ENCODE measurements at places on chromosomes 1 and 21.

GRCh38 chr1:51234721-51235425, 1.2 kb upstream of the RNF11 start:
- DNase-seq = peak; percentile 84

DNA sequence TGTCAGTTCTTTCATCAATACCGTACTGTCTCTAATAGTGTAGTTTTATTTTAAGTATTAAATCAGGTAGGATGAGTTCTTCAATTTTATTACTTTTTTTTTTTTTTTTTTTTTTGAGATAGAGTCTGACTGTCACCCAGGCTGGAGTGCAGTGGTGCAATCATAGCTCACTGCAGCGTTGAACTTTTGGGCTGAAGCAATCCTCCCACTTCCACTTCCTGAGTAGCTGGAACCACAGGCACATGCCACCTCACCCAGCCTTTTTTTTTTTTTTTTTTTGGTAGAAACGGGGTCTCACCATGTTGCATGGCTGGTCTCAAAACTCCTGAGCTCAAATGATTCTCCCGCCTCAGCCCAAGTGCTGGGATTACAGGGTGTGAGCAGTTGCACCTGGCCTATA, 44.3 kb downstream of the INAVA start:
- no peak for DNase-seq

GRCh38 chr1:98129491-98129890, 208.7 kb upstream of the DPYD start:
- DNase-seq = no peak

DNA sequence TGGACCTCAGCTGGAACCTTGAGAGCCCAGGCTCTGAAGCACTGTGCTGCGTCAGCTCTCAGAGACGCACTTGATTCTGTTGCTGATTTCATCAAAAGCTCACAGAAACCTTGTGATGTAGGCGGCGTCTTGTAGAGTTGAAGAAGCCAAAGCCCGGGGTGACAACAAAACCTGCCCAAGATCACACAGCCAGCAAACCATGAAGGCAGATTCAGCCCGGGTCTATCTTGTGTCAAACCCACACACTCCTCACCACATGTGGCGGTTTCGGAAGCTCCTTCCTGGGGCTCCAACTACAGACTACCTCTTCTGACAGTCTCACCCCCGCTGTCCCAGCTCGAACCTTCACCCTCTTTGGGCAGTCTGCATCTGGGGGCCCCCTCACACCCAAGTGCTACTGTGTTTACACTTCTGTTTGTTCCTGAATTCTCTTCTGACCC, 50.4 kb downstream of the TENT5C start:
- DNase-seq = no peak

GRCh38 chr1:109306832-109307273, at the start of gene MYBPHL:
MYBPHL (minus strand) TSS chr1:109307011; CDS start chr1:109306991, 20 bp downstream.
- no peak for DNase-seq

DNA sequence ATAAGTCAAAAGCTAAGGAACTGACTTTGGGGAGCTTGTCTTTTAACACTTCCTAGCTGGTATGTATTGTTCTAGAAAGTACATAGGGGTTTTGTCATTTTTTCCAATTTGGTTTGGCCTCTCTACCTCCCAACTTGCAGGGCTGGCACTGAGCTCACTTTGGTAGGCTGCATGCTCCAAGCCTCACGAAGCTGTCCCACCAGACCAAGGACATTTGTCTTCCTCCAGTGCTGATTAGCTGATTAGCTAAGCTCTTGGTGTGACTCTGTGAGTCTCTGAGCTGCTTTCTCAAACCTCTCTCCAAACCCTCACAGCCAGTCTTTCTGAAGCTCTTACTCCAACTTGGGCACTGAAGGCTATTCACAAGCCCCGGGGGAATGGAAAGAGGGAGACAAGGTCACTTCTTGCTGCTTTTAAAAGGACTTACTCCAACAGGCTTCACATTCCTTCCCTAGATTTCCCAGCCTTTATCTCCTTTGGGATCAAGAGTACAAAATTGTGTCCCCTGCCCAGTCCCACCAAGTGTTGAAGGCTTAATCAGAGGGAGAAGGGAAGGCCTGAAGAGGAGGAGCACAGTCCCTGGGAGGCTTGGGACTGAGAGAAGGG, 893 bp upstream of the CFAP45 start:
- DNase-seq = no peak

DNA sequence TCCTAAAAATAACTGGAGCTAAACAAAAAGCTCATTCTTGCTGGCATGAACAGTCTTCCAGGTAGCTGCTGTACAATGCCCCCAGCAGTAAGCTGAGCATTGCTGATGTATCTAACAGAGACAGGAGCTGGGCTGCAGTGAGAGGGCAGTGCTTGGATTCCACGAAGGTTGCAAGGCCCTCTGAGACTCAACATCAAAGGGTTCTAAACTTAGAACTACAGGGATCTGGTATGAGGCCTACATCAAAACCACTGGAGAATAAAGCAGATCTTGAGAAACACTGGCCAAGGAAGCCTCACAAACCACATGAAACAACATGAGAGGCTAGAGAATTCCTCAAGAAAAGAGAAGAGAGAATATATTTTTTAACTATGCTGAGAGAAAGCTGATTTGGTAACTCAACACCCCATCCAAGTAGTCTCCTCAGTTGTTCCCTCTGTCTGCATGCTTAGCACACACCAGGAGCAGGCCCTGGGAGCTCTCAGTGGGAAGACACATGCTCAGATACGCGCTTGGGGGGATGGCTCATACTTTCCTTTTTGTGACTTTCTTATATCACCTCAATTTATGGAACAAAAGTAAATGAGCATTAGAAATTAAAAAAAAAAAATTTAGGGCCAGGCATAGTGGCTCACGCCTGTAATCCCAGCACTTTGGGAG, 27.7 kb downstream of the DSTYK start:
- DNase-seq = peak; percentile 32

DNA sequence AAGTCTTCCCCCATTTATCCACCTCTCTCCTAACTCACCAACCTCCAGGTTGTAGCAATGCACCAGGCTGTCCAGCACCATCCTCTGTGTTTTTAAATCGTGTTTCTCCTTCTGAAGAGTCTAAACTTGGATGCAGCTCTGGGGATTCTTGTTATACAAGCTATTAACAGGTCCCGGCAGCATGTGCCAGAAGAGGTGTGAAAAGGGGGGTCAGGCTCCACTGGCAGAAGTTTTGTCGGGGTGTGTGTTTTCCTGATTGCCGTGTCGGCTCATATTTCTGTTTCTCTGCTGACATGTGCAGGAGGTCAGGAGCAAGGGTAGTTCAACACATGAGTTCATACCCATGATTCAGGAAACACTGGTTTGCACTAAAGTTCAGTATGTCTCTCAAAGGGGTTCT, 658.6 kb upstream of the CAMK1G start:
- no peak for DNase-seq

- DNase-seq = no peak
These were observed 35.6 kb downstream of the CAMSAP2 start for GRCh38 chr1:200774311-200774710.

DNA sequence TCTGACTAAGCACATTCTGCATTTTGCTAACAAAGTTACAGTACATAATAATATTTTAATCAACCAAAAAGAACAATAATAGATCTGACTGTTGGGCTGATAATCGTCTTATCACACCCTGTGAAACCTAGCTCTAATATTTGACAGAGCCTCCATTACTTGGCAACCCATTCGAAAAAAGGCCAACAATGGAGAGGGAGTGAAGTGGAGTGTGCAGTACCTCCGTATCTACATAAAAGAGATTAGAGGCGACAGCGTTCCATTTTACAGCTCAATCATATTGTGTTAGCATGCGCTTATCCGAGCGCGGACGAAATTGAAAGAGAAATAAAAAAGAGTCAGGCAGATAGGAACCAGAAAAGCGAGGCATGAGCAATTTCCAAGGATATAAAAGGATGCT, 137.3 kb upstream of the USH2A start:
- DNase-seq = no peak

- DNase-seq = no peak
These were observed 103.5 kb upstream of the TLR5 start for GRCh38 chr1:223246476-223247112.

GRCh38 chr1:150009604-150010392, 728 bp downstream of the OTUD7B start:
- peak; percentile 78 for DNase-seq

DNA sequence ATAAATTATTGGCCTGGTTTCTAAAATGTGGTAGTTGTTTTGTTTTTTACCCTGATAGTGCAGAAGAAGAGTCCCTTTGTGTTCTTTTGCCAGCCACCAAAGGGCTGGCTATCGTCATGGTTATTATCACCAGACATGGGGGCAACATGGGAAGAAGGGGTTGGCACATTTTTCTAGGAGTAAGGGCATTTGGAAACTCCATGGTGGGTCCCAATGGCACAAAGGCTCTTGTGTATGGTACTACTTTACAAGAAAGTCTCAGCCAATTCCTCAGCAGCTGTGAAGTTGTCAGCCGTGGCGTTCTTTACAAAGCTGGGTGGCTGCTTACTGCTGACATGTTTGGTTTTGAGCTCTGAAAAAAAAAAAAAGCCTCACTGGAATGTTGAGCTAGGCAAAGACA, 330.4 kb upstream of the ESRRG start:
- peak; percentile 81 for DNase-seq

DNA sequence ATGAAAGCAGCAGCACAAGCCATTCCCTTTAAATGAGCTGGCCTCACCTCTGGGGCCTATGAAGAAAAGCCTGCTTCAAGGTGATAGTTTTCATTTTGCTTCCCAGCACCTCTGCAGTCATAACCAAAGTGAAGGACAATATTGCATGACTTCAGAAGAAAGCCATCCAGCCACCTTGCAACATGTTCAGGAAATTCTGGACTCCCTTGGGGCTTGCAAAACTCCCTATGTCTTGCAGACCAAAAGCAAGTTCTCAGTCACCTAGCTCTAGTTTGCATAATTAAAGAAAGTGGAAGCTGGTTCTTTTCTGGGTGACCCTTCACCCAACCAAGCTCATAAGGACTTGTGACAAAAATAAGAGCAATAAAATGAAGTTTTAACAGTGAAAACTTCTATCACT, 87.6 kb downstream of the GFI1 start:
- DNase-seq = no peak

- DNase-seq = peak; percentile 42
These were observed 7.7 kb downstream of the ARHGEF19 start for GRCh38 chr1:16204634-16205333.

- no peak for DNase-seq
These were observed 4.7 kb downstream of the TMEM54 start for GRCh38 chr1:32896451-32896850.

DNA sequence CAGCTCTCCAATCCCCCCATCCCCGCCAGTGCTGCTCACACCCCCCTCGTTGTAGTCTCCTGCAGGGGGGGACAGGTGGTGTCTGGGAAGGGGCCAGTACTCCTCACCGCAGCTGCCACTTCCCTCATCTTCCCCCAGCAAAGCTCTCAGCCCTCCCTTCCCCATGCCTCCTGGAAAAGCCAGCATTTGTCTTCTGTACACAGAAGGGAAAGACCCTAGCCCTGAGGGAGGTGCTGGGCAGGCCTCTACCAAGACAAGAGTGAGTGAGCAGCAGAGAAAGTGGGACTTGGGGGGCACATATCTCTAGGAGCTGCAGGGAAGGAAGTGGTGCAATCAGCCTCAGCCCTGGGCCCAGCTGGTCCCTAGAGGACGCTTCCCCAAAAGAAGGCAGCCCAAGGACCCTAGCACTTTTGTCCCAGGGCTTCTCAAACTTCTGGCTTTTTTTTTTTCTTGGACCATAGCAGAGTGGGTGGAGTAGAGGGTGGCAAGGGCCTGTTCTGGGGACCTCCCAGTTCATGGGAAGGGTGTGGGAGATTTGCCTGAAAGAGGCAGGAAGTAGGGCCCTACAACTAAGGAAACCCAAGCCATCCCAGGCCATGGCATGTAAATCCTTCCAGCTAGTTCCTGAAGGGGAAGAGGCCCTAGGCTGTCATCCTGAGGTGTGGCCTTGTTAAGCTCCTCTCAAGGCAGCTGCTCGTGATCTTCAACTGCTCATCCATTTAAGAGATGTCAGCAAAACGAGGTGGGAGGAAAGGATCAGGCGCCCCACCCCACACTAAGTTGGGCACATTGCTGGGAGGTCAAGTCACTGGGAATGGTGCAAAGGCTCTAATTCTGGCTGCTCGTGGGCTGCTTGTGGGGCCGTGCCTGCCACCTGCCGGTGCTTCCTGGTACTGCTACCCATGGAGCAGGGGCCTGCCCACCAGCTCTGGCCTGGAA, 12.6 kb downstream of the ZC3H12A start:
- DNase-seq = peak; percentile 88

DNA sequence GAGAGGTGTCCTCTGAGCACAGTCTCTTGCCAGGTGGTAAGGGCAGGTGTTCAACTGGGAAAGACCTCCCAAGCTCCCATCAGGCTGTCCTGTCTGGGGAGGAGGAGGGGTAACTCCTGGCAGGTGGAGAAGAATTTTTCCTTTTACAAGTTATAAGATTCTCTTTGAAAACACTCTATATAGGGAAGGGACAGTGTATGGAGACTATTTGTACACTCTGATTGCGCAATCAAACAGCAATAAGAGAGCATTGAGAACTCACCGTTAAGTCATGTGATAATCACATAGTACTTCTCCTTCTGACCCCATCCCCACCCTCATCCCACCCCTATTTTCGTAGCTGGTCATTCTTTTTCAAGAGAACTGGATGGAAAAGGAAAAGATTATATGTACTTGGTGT, 179.3 kb upstream of the ZNF644 start:
- no peak for DNase-seq

GRCh38 chr1:192861860-192862259, 53.0 kb downstream of the RGS2 start:
- no peak for DNase-seq

- DNase-seq = peak; percentile 30
These were observed 292.2 kb downstream of the SMYD3 start for GRCh38 chr1:246214708-246215509.

- no peak for DNase-seq
These were observed 73.7 kb downstream of the PDE4B start for GRCh38 chr1:65866439-65866838.

- no peak for DNase-seq
These were observed 98.0 kb upstream of the HP1BP3 start for GRCh38 chr1:20885121-20885520.

DNA sequence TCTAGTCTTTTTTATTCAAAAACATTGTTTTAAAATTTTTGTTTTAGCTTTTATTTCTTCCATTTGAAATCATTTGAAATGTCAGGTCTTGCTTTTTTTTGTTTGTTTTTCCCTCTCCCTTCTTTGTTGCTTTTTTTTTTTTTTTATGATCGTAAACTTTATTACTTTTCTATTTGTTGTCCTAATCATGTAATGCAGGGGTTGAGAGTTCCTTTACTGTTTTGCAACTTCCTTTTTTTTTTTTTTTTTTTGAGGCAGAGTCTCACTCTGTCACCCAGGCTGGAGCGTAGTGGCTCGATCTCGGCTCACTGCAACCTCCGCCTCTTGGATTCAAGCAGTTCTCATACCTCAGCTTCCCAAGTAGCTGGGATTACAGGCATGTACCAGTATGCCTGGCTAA, 24.8 kb downstream of the IVNS1ABP start:
- no peak for DNase-seq

DNA sequence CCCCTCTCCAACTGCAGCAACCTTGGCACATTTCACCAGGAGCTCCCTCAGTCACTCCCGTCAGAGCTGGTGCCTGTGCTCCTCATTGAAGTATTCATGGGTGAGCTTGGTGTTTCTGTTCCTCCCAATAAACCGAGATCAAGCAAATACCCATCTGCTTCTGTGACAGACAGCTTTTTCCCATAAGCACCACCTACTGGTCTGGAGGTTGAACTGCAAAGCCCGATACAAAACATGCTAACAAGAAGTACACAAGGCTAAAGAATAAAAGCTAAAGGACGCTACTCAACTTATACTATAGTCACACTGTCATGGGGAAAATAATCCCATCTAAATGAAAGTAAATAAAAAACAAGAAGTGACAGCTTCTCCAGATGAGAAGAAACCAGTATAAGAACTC, 111.9 kb upstream of the C21orf91 start:
- no peak for DNase-seq

Data from tongue (tissue), 3 donors.